ENCODE measurements at places on chromosomes 2 and 18. TPM values are rescaled to one million over a fixed set of nuclear protein-coding genes. Genes with fewer than 3 reads are reported as not detected.

UGT1A5 gene
- total RNA-seq = not detected

- DNase-seq = no peak
These were observed 99.8 kb downstream of the CAPN13 start for GRCh38 chr2:30707304-30707903.

DNA sequence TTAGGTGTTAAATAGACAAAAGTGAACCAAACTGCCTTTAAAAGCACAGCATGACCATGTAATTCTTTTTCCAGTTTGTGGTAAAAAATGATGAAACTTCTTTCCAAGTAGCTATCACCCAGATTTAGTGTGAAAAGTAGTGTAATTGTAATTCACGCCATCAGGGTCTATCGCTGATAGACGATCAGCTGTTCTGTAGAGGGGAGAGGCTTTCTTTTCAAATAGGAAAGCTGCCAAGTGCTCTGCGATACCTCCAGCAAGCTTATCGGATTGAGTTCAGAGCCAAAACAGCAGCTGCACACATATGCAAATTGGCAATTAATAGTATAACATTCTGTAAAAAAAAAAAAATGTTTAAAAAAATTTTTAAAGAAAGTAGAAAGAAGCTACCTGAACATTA, 61.9 kb upstream of the PSMD14 start:
- no peak for DNase-seq

- DNase-seq = no peak
These were observed 53.4 kb downstream of the BOLA3 start for GRCh38 chr2:74094291-74094690.

DNA sequence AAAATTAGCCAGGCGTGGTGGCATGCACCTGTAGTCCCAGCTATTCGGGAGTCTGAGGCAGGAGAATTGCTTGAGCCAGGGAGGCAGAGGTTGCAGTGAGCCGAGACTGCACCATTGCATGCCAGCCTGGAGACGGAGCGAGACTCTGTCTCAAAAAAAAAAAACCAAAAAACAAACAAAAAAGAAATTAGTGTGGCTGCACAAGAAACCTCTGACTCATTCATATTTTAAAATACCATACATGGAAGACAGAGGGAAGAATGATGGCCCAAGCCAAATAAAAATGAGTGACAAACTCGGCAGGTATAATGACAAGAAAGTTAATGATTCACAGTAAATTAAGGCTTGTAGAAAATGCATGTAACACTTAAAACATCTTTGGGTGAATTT, 875.8 kb downstream of the EPHA4 start:
- DNase-seq = no peak

- no peak for DNase-seq
These were observed 1573.5 kb upstream of the ACVR2A start for GRCh38 chr2:146271131-146271831.

Data from activated naive CD4-positive, alpha-beta T cell treated with anti-CD3 and anti-CD28 coated beads for 36 hours (primary cell).